ENCODE measurements at places on chromosomes 2 and 18. TPM values are rescaled to one million over a fixed set of nuclear protein-coding genes. Genes with fewer than 3 reads are reported as not detected.

GRCh38 chr18:40685219-40685618 lies 1269.8 kb upstream of the PIK3C3 start:
- no peak for DNase-seq

DNA sequence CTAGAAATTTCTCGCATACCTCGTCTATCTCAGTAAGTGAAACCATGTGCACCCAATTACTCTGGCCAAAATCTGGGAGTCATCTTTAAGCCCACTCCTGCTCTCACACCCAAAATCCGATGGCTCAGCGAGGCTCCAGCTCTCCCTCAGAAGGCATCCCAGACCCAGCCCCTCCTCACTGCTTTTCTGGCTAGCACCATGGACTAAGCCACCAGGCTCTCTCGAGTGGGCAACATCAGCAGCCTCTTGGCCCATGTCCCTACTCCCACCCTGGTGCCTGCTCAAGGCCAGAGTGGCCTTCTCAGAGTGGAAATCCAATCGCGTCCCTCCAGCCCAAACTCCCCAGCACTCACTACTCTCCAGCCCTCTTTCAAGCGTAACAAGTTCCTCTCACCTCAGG lies 27.2 kb downstream of the TNS1 start:
- DNase-seq, result no peak

DNA sequence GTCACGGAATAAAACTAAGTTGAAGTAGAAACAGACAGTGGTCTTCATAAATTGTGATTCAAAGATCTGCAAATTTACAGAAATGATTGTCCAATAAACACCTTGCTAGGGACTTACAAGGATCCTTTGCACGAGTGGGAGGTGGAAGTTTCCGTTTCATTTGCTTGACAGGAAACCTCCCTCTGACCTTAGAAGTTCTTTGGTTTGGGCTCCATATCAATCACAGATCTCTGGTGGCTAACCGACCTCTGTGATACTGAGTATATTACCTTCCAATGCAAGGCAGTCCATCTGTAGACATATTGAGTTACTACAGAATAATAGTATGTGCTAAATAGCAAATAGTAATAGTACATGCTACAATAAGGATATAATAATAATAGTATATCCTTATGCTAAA lies 33.7 kb upstream of the RNF152 start:
- no peak for DNase-seq

GRCh38 chr2:45763255-45763654 lies 111.8 kb downstream of the PRKCE start:
- DNase-seq, result no peak

DNA sequence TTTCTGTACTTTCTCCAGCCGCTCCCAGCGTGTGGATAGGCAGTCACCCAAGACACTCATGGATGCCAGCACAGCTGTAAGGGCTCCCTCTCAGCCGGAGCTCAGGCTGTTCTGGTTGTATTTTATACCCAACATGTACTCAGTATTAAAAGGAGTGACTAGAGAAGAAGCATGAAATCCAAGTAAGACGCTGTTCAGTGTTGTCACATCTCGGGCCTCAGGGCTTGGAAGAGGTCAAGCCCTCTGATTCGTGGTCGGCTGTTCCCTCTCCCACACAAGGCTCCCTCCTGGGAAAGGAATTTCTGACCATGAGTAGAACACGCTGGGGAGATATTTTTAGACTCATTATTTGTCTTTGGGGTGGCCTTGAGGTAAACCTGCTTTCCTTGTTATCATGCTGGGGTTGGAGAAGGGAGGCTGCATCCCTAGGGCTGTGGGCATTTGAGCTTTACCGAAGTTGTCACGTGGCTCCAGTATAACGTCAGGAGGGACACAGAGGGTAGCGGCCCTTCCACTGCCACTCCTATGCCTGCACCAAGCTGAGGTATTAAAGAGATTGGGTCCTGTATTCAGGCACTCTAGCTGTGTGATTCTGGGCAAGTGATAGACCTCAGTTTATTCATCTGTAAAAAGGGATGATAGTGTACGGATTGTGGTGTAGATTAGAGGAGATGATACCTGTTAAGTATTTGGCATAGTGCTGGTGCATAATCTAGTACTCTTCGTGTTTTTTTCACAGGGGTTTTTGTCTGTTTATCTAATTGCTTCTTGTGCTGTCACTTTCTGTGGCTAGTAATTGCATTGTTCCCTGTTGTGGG lies 34.1 kb downstream of the HK2 start:
- DNase-seq, result no peak

GRCh38 chr18:75456199-75456631 lies 28.7 kb upstream of the SMIM21 start:
- DNase-seq, result no peak

- peak; percentile 40 for DNase-seq
These were observed 79.0 kb upstream of the CDH19 start for GRCh38 chr18:66682855-66683322.

GRCh38 chr2:55154525-55155030 lies 77.5 kb downstream of the CLHC1 start:
- DNase-seq, result no peak

- DNase-seq, result no peak
These were observed 233.8 kb upstream of the SKOR2 start for GRCh38 chr18:47485221-47485797.

GRCh38 chr18:32122039-32122438 lies 30.4 kb downstream of the RNF138 start:
- DNase-seq, result no peak

- DNase-seq, result peak; percentile 56
These were observed 60.0 kb downstream of the TMEM131 start for GRCh38 chr2:97935719-97936161.

DNA sequence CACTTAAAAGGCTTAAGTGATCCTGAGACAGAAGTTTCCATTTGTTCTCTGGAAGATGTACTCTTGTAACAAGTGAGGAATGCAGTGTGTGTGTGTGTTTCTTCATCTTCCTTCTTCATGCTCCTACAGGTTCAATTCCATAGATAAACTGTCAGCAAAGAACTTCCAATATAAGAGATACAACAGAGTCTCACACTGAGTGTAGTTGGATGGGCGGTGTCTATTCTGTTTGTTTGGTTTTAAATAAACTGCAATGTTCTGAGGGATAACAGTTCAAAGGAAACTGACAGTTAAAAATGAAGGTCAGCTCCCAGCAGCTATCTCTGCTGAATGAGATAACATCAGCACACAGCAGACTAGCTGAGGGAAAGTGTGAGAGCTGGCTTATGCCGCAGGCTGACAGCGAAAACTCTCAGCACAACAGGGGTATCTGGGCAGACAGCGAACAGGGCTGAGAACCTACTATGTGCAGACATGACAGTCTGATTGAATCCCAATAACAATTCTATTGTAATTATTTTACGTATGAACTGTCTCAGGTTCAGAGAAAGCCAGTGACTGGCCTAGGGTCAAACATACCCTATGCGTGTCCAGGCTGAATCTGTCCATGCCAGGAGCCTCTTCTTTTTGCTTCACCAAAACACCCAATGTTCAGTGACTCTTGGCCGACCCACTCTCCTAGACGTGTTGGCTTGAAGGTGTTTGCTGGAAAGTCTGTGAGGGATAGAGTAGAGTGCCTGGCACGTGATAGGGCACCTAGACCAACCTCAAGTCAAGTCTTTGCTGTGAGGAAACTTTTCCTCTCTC lies 201.9 kb upstream of the TRIB2 start:
- DNase-seq, result no peak

GRCh38 chr18:31954349-31954748 lies 11.4 kb upstream of the TRAPPC8 start:
- DNase-seq, result peak; percentile 6

GRCh38 chr18:23484561-23485182 lies 18.6 kb upstream of the RMC1 start:
- DNase-seq, result no peak

DNA sequence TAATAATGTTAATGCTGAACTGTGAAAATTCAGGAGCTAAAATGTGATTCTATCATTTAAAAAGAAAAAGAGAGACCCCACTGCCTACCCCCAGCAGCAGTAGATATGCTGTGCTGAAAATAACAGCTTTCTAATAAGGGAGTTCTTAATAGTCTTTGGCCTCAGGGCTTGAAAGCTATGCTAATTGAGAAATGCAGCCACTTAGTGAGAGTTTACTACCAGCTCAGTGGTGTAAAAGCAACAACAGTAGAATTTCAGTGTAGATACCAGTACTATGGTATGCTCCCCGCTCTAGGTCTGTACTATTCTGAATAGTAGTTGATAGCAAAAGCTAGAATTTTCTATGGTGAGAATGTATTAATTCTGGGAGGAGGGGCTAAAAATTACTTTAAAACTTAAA lies 303.1 kb upstream of the VWC2L start:
- DNase-seq, result no peak

DNA sequence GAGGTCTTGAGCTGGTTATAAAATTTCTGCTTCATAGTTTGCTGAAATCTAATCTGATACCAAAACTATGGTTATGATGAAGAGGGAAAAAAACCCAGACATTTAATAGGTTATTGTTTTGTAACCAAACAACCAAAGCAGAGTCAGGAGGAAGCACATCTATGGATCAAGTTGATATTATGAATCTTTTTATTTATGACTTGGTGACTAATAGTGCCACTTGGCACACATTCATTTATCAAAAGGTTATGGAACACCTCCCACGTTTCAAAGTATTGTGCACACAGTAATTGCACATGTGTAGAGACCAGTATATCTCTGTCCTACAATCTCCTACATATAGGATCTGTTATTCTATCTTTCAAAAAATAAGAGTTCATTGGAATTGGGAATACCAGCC lies 93.0 kb downstream of the DPP4 start:
- no peak for DNase-seq

- peak; percentile 70 for DNase-seq
These were observed 92.1 kb downstream of the PXDN start for GRCh38 chr2:1652034-1652790.

GRCh38 chr2:7242189-7242867 lies 325.1 kb downstream of the RNF144A start:
- DNase-seq, result no peak

DNA sequence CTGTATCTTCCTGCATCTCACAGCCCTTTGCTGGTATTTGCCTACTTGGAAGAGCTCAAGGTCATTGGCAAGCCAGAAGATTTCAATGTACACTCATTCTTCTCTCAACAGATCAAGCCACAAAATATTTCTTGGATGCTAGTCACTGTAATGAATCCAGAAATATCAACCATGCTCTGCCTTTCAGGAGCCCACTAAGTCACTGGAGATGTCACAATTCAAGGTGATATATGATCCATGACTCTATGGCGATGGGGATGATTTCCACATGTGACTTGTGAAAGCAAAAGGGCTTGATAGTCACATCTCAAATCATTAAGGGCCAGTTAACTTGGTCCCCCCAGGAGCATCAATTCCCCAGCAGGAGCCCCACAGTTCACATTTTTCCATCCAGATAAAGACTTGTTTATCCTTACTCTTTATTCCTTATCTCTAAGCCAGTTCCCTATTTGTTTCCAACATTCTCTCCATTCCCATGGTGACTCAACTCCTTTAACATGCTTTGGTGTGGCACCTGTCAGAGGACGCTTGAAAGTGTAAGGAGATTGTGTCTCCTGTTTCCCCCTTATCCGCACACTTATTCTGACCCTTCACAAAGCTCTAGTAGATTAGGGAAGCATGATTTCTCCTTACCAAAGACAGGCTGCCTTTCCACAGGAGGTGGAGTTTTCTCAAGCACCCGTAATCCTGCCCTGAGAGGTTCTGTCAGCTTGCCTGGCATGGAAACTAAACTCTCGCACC lies 15.8 kb downstream of the PKDCC start:
- peak; percentile 71 for DNase-seq

- no peak for DNase-seq
These were observed 53.2 kb downstream of the ITGA6 start for GRCh38 chr2:172480301-172481218.

DNA sequence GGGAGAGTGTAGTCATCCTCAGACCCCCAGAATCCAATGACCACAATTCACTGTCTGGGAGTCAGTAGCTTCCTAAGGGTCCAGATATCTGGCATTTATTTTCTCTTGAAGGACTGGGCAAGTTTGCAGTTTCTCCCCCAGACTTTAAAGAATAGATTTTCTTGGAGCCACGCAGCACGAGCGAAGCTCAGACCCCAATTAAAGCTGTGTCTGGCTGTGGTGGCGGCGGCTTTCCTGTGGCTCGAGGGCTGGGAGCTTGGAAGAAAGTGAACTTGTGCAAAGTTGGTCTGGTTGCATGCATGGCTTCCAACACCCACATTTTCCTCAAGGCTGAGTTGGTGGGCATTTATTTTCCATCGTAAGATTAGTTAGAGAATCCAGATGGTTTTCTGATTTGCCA lies 105.0 kb downstream of the ACKR3 start:
- no peak for DNase-seq

DNA sequence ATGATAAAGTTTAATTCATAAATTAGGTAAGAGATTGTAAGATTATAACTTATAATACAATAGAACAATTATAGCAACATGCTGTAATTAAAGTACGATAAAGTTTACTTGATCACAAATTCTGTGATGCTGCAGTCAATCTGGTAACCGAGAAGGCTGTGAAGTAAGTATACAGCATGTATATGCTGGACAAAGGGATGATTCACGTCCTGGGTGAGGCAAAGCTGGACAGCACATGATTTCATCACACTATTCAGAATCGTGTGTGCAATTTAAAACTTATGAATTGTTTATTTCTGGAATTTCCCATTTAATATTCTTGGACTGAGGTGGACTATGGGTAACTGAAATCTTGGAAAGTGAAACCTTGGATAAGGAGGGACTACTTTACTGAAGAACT lies 522.2 kb upstream of the CNTNAP5 start:
- no peak for DNase-seq

- no peak for DNase-seq
These were observed 176.9 kb downstream of the BCL2 start for GRCh38 chr18:63142594-63143225.

- DNase-seq, result no peak
These were observed 83.2 kb upstream of the RND3 start for GRCh38 chr2:150570712-150571111.

- DNase-seq, result no peak
These were observed 172.3 kb downstream of the ARL6IP6 start for GRCh38 chr2:152890736-152891135.

DNA sequence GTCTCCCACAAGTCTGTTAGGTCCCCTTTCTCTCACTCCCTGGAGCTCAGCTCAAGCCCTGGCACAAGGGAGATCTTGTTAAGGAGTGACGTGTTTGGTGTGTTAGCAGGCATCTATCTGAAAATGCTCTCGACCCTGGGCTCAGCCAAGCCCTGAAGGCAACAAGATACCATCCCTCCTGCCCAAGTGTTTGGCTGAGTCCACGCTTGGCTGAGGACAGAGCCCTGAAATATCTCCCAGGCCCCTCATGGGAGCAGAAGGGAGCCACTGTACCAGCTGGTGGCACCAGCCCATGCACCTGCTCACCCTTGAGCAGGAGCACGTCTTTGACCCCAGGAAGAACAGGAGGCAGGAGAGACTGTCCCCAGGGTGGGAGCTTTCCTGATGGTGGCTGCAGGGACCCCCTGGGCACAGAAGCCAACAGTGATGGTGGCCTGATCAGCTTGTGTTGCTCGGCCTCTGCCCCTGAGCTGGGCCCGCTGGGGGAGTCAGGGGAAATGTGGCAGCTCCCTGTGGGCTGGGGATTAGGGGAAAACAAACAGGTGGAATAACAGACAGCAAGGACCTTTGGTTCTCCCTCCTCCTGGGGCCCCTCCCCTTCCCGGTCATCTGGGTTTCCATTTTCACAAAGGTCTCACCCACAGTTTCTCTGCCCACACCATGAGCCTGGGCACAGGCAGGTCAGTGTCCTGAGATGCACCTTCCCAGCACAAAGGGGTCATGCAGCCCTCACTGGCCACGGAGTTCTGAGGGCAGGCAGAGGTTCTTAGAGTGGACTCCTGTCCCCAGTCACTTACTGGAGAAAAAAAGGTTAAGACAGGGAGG lies 91.6 kb downstream of the RHOB start:
- peak; percentile 49 for DNase-seq

CERS6 gene
- 41.9 TPM for polyA plus RNA-seq

DAPL1 gene
- polyA plus RNA-seq, result 4.1 TPM

POLR1B gene
- 18.8 TPM for polyA plus RNA-seq

RGPD4 gene
- polyA plus RNA-seq, result not detected

HOXD13 gene
- not detected for polyA plus RNA-seq

TUBA4B gene
- polyA plus RNA-seq, result 0.15 TPM

RNF181 gene
- polyA plus RNA-seq, result 65.9 TPM
